Activated CD4-positive, alpha-beta T cell treated with anti-CD3 and anti-CD28 coated beads, Interleukin-2, amount 10 ng/mL, durations not matched to agents 7 days and 5 days (primary cell): ENCODE measurements at places on chromosomes 4 and X. TPM values are rescaled to one million over a fixed set of nuclear protein-coding genes. Genes with fewer than 3 reads are reported as not detected.

- peak; percentile 98 for DNase-seq
Observed at GRCh38 chr4:158671915-158672806, at the start of gene ETFDH. TSS of gene ETFDH (plus strand) at chr4:158672296. CDS start at chr4:158672457, 161 bp downstream.

The PRSS12 gene
- total RNA-seq = not detected

- DNase-seq = no peak
Observed at GRCh38 chr4:38735870-38736269, 46.9 kb downstream of the TLR10 start.

- no peak for DNase-seq
Observed at GRCh38 chr4:30757357-30757756, 37.2 kb downstream of the PCDH7 start.

The CT45A5 gene
- not detected for total RNA-seq

The SYTL5 gene
- not detected for total RNA-seq

GRCh38 chrX:12984603-12985319, 9.9 kb downstream of the TMSB4X start:
- peak; percentile 72 for DNase-seq

The VAMP7 gene
- 31.5 TPM for total RNA-seq

DNA sequence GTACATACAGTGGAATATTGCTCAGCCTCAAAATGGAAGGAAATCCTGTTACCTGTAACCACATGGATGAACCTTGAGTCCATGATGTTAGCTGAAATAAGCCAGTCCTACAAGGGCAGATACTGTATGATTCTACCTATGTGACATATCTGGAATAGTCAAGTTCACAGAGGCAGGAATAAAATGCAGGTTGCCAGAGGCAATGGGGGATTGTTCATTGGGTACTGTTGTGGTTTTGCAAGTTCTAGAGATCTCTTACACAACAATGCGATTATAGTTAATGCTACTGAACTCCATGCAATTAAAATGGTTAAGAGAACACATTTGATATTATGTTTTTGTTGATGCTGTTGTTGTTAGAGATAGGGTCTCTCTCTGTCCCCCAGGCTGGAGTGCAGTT, 74.6 kb downstream of the SHROOM2 start:
- no peak for DNase-seq

DNA sequence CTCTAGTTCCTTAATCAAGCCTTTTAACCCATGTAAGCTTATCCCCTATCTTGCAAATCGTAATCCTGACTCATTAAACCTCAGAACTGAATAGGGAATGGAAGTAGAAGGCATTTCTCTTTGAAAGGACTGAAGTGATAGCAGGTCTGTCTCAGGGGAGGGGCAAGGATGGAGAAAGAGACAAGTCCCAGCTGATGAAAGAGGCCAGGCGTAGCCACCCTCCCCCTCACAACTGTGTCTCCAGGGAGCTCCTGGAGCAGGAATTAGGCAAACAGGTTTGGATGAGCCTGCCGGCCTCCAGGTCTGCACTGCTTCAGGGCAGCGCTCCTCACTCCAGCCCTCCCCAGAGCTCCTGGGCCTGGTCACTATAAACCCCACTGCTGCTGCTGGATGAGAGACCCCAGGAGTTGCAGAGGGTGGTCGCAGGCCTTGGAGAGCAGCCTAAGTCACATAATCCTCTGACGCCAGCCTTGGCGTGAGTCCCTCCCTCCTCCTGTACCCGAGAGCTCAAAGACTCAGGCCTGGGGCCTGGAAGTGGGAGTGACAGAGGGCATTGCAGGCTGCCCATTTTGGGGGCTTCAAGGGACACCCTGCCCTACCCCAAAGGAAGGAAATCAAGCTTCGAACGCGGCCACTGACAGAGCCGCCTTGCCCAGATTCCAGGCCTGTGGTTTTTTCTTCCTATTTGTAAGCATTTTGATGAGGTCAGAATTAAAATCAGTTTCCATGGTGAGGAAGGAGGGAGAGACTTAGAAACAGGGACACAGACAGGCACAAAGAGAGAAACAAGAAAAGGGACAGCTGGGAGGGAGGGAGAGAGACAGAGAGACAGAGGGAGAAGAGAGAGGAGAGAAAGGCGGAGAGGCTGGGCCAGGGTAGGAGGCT, 21.2 kb upstream of the MSX1 start:
- DNase-seq = no peak

- no peak for DNase-seq
Observed at GRCh38 chr4:83308672-83309071, 24.1 kb upstream of the COQ2 start.

The RNF175 gene
- not detected for total RNA-seq

DNA sequence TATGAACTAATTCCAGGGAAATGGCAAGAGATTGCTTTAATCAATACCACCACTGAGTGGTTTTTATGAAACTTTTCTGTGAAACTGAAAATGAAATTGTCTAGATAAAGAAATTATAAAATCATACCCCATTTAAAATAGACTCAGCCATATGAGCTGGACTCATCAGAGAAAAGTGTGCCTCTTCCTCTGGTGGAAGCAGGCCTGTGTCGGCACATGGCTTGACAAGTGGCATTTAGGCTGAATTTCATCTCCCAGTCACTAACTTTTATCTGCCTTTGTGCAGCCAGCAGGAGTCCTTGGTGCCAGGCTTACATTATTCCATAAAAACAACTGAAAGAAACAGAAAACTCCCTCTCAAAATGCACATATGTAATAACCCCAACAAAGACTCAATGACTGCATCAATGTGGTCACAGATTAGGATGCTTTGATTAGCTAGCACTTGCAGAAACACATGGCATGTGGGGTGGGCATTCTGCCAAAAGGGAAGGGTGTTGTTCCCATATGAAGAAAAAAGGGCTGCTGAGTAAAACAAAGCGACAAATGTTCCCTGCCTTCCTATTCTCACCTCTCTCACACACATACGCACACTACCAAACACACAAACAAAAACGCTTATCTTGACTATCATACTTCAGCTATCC, 232.3 kb downstream of the PABPC4L start:
- DNase-seq = no peak

The SHISA3 gene
- 0.42 TPM for total RNA-seq

GRCh38 chr4:57989430-57989829, 879.2 kb upstream of the IGFBP7 start:
- no peak for DNase-seq

The DMRTC1 gene
- total RNA-seq = 0.12 TPM

DNA sequence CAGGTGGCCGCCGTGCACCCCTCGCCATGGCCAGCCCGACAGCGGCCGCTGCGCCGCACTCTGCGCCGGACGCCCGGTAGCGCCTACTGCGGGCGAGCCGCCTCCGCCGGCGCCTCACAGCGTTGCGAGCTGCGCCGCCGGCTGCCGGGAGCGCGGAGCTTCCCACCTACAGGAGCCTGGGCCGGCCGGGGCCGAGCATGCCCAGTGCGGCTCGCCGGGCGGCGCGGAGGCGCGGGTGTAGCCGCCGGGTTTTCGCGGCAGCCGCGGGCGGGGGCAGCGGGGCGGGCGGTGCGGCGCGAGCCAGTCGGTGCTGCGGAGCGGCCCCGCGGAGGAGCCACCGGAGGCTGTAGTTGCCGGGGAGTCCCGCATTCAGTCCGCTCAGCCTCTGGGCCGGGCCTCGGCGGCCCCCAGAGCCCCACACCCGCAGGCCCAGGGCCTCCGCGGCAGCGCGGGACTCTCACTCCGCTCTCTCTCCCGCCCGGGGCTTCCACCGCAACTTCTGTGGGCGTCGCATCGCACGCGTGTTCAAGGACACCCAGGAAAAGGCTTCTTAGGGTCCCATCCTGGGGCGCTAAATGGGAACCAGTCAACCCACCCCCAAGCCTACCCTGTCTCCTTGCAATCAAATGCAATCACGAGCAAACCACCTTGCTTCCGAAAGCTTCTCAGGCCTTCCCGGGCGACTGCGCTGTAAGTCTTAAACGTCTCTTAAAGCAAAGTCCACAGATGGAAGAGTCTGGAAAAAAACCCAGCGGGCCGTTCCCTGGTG, at the start of gene MFAP3L:
Gene MFAP3L (minus strand): TSS at position 143 of the 769 bp plus-strand sequence. CDS start 20,518 bp downstream, outside the sequence.
- peak; percentile 71 for DNase-seq

- no peak for DNase-seq
Observed at GRCh38 chrX:51257490-51257889, 75.1 kb upstream of the NUDT10 start.

DNA sequence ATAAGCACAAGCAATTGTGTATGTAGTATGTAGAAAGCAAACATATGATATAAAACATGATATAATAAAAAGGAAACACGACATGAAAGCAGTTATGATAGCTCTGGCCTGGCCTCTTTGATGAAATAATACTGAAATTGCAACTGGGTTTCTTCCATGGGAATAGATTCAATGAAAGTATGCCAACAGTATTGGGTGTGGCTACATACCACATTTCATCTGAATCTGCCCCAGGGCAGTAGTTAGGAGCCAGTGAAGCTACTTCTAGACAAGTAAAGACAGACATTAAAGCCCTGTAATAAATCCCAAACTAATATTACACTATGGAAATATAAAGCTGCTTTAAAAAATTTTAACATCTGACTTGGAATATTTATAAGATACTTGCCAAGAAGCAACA, 207.3 kb downstream of the FBXW7 start:
- DNase-seq = no peak

The FAM9B gene
- total RNA-seq = not detected

DNA sequence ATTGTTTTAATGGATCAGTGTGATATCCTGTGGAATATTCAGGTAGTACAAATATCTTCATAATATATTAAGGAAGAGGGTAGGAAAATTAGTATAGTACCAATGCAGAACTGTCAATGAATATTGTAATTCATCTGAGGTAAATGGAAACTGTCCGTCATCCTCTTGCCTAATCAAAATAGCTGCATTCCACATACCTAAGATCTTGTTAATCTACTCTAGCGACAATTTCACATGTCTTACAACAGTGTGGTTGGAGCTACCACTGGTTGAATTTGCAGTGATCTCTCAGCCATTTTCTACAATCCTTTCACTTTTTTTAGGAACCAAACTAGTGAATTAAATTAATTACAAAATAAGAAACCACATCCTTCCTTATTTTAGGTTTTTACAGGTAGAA, 117.5 kb downstream of the PCDH18 start:
- no peak for DNase-seq

DNA sequence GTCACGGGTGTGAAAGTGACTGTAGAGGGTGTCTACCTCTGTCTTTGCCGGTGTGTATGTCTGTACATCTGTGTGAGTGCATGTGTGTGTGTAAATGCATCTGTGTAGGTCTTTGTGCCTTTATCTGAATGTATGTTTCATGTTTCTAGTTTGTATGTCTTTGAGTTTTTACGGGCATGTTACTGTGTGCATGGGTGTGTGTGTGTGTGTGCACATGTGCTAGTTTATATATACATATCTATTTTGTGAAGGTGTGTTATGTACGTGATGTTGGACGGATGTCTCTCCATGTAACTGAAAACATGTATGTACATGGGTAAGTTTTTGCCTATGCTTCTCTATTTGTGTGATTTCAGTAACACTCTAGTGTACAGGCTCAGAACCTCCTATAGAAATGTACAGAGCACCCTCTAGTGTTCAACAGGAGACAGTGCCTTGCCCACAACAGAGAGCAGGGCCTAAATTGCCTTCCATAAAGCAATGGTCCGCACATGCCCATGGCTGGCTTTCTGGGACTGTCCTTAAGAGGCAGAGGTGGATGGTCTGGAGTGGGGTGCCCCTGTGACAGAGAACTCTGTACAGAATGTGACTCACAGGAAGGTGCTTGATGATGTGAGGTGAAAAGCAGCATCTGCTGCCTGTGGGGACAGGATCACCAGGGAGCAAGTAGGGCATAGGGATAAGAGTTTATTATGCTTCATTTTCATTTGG, 343.5 kb downstream of the RAPGEF2 start:
- peak; percentile 32 for DNase-seq
